Osteoblast (primary cell): ENCODE measurements at places on chromosomes 1 and 21. TPM values are rescaled to one million over a fixed set of nuclear protein-coding genes. Genes with fewer than 3 reads are reported as not detected.

Gene GCSAML
- not detected in 2 replicates for total RNA-seq

Gene B3GALT2
- total RNA-seq, result 2.1 and 2.2 TPM in 2 replicates

Gene KRTAP13-3
- total RNA-seq, result not detected in 2 replicates

Gene MYCBP
- 2.1 and 2.5 TPM in 2 replicates for total RNA-seq

Gene IL19
- total RNA-seq, result not detected in 2 replicates

Gene KCNA2
- total RNA-seq, result under 0.01 TPM in 1 of 2 replicates, not detected in the other

Gene LAPTM5
- total RNA-seq, result 0.72 and 1.8 TPM in 2 replicates

Gene MOB3C
- total RNA-seq, result 8.3 and 8.7 TPM in 2 replicates

Gene SPAG17
- 0.59 and 3.3 TPM in 2 replicates for total RNA-seq

Gene PPP1R12B
- total RNA-seq, result 20.0 and 20.6 TPM in 2 replicates

Gene OR2L2
- under 0.01 TPM in 2 replicates for total RNA-seq

Gene CFAP74
- total RNA-seq, result not detected in 2 replicates

Gene GPR52
- 1.4 and 2.4 TPM in 2 replicates for total RNA-seq

Gene KDF1
- not detected in 2 replicates for total RNA-seq

Gene LRRC53
- not detected in 2 replicates for total RNA-seq

Gene TIMM17A
- 35.7 and 38.7 TPM in 2 replicates for total RNA-seq

Gene FAM43B
- under 0.01 TPM in 1 of 2 replicates, not detected in the other for total RNA-seq

Gene LAX1
- 0.29 TPM in 1 of 2 replicates, not detected in the other for total RNA-seq

Gene DCST1
- total RNA-seq, result not detected in 2 replicates

Gene OLFML3
- total RNA-seq, result 359 and 418 TPM in 2 replicates

Gene NOTCH2NLA
- 93.4 and 94.5 TPM in 2 replicates for total RNA-seq

Gene SEMA4A
- total RNA-seq, result 1.5 and 1.8 TPM in 2 replicates

Gene TCP10L
- total RNA-seq, result 0.72 TPM in 1 of 2 replicates, not detected in the other

Gene OR14K1
- total RNA-seq, result 0.36 TPM in 1 of 2 replicates, not detected in the other

Gene TRAF5
- total RNA-seq, result 15.9 and 17.4 TPM in 2 replicates

Gene CSMD2
- 0.36 and 0.88 TPM in 2 replicates for total RNA-seq

Gene SYT14
- total RNA-seq, result 0.29 and 0.36 TPM in 2 replicates

Gene CLDN14
- 0.29 and 0.36 TPM in 2 replicates for total RNA-seq

Gene SLC19A1
- 2.9 and 3.2 TPM in 2 replicates for total RNA-seq

Gene C1orf185
- not detected in 2 replicates for total RNA-seq

Gene SV2A
- total RNA-seq, result 20.3 and 23.2 TPM in 2 replicates
